Activated CD8-positive, alpha-beta memory T cell treated with anti-CD3 and anti-CD28 coated beads for 1 hour (primary cell): ENCODE measurements at places on chromosomes 12 and 14.

GRCh38 chr14:92557544-92557912 lies 43.9 kb downstream of the RIN3 start:
- no peak for DNase-seq

DNA sequence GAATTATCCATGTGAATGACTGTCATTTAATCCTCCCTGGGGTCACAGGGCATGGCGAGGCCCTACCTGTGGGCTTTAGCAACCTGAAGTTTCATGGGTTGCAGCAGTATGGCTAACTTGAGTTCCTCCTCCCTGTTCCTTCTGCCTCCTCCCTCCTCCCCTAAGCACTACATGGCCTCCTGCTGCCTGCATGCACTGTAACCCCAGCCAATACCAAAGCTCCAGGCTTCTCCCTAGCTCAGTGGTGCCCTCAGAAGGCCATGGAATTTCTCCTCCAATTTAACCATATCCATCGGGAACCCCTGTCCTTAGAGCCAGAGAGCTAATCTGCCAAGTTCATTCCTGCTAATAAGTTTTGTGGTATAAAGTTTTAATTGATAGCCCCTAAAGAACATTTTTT lies 95.1 kb downstream of the NT5DC3 start:
- no peak for DNase-seq

DNA sequence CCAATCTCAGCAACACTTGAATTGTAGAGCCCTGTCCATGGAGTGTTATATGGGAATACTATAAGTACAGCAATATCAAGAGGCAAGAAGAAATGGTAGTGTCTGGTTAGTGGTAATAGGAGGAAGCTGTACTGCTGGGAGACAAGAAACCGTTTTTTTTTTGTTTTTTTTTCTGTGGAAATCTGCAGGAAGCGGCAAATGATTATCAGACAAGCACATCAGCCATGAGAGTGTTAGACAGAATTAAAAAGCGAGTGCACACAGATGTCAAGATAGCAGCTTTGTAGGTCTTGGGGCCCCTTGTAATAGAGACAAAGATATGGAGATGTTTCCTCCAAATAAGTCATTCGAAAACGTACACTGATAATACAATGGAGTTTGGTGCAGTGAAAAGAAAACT lies 6.7 kb downstream of the TESPA1 start:
- no peak for DNase-seq

DNA sequence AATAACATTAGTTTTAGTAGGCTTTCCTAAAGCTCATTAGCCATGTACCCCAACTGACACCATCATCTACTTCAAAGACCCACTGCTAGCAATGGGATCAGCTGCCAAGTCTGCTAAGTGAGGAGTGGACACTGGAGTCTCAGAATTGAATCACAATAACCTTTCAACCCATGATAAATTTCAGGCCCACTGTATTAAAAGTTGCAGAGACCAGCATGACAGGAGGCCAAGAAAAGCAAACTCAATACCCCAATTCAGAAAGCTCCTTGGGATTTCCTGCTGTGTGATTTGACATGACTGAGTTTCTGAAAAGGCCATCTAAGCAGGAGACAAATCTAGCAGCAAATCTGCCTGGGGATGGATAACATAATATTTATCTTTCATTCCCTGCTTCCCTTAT lies 320.7 kb downstream of the NELL2 start:
- no peak for DNase-seq

DNA sequence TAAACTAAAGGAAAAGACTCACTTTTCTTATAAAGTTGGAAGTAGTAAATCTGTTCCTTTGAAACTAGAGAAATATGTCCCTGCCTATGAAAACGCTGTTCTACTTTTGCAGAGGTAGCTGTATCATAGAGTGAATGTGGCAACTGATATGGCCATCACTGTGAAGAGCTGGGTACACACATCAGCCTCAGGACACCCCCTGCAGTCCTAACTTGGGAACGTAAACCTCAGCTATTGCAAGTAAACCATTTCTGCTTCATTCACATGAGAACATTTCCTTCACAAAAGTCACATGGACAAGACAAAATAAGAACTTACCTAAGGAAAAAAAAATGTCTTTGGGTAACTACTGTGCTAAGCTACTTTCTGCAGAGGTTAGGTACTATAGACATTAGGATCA lies 233.3 kb upstream of the PPFIA2 start:
- DNase-seq = peak; percentile 5

- DNase-seq = no peak
Observed at GRCh38 chr14:69079188-69079742, 73.7 kb downstream of the DCAF5 start.

DNA sequence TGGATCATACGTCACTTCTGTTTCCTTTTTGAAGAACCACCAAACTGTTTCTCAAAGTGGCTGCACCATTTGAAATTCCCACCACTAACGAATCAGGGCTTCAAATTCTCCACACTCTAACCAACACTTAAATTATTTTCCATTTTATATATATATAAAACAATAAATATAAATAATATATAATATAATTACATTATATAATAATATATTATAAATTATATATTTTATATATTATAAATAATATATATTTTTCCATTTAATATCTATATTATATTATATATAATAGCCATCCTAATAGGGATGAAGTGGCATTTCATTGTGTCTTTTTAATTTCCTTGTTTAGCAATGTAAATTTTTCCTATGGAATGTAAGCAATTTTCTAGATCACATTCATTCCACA lies 24.6 kb upstream of the CIT start:
- no peak for DNase-seq

- DNase-seq = no peak
Observed at GRCh38 chr14:54738009-54738408, 164.6 kb downstream of the GCH1 start.

DNA sequence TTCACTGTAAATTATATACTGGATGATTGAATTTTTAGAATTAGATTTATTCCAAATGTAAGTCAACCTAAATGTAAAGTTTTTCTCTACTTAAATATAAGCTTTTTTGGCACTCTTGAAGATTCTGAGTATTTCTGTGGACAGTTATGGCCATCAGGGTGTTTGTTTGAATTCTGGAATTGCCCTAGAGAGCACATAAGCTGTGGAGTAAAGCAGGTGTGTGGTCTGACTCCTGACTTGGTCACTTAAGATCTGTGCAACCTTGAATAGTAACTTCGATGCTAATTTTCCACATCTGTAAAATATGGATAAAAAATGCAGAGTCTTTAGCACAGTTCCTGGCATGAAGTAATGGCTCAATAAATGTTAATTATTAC lies 64.4 kb downstream of the FUT8 start:
- DNase-seq = no peak

- DNase-seq = no peak
Observed at GRCh38 chr12:120866108-120866507, 38.0 kb downstream of the SPPL3 start.

GRCh38 chr12:50579757-50580267 lies 75.0 kb downstream of the DIP2B start:
- DNase-seq = no peak

GRCh38 chr12:110637869-110638441 lies 24.0 kb downstream of the TCTN1 start:
- no peak for DNase-seq

- no peak for DNase-seq
Observed at GRCh38 chr12:109170324-109170723, 53.9 kb downstream of the ACACB start.

DNA sequence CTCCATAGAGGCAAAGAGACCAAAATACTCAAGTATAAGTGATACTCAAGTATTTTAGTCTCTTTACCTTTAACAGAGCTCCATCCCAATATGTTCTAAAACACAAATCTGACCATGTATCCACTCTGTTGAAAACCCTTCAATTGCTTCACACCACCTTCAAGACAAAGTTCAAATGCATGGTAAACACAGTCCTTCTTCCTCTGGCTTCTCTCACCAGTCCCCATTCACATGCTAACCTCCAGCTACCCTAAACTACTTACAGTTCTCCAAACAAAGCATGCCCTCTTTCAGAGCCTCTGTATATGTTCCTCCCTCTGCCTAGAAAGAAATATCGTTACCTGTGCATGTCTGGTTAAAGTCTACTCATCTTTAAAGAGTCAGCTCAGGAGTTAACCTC lies 100.2 kb downstream of the NUMB start:
- no peak for DNase-seq

- no peak for DNase-seq
Observed at GRCh38 chr12:75795125-75795524, 236.5 kb downstream of the PHLDA1 start.

DNA sequence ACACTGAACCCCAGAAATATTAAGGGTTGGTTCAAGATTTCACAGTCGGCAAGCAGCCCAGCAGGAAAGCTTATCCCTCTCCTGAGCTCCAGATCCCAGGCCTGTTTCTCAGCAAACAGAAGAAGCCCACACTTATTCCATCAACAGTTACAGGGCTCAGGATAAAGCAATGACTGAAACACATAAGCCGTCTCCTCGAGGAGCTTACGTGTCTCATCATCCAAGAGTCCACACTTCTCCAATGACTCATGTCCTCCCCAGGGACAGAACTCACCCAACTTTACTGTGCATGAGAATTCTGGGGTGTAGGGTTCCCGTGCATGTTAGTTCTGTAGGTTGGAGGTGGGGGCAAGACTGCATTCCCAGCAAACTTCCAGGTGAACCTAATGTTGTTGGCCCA lies 31.2 kb downstream of the GSC start:
- DNase-seq = no peak

DNA sequence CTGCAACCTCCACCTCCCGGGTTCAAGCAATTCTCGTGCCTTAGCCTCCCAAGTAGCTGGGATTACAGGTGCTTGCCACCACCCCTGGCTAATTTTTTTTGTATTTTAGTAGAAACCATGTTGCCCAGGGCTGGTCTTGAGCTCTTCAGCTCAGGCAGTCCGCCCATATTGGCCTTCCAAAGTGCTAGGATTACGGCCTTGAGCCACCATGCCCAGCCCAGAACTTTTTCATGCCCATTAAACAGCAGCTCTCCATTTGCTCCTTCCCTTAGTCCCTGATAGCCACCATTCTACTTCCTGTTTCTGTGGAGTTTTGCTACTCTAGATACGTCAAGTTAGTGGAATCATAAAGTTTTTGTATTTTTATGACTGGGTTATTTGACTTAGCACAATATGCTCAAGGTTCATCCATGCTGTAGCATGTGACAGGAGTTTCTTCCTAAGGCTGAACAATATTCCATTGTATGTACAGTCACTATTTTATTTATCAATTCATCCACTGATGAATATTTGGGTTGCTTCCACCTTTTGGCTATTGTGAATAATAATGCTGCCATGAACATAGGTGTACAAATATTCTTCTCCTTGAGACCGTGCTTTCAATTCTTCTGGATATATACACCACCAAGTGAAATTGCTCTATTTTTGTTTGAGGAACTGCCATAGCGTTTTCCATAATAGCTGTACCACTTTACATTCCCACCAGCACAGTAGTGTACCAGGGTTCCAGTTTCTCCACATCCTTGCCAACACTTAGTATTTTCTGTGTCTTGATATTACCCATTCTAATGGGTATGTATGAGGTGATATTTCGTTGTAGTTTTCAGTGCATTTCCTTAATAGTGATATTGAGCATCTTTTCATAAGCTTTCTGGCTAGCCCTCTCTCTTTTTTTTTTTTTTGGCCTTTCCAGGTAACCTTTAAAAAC lies 15.0 kb downstream of the ATF1 start:
- DNase-seq = no peak

DNA sequence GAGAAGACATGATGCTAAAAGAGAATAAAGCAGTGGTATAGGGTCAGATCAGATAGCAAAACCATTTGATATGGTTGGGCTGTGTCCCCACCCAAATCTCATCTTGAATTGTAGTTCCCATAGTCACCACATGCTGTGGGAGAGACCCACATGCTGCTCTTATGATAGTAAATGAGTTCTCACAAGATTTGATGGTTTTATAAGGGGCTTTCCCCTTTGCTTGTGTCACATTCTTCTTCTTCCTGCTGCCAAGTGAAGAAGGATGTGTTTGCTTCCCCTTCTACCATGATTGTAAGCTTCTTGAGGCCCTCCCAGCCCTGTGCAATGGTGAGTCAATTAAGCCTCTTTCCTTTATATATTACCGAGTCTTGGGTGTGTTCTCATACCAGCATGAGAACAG lies 49.4 kb downstream of the SLC16A7 start:
- DNase-seq = no peak

DNA sequence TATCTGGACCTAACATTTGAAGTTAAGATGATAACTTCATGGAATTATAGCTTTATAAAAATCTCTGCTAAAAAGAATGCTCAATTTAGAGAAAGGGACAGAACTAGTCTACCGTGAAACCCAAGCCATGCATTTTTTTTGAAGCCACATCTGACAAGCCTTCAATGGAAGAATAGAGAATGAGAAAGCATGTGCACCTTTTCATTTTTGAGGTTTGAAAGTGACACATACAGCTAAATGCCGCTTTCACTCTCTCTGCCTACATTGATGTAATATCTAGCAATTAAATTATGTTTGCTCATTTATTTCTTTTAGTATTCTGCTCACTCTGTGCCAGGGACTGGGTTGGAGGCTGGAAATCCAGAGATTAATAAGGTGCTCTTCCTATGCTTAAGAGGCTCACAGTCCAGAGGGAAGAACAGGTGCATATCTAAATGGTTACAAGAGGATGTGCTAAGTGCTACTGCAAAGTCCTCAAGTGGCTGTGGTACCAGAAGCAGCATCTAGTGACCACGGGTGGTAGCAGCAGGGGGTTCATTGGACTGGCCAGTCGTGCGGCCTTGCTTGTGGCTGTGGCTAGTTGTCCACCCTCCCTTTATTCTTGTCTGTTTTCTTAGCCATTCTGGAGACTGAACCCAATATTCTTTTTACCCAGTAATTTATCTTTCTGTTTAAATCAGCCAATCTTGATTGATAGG lies 60.4 kb downstream of the PPP1R36 start:
- no peak for DNase-seq

GRCh38 chr14:56379956-56380355 lies 199.6 kb upstream of the TMEM260 start:
- no peak for DNase-seq

DNA sequence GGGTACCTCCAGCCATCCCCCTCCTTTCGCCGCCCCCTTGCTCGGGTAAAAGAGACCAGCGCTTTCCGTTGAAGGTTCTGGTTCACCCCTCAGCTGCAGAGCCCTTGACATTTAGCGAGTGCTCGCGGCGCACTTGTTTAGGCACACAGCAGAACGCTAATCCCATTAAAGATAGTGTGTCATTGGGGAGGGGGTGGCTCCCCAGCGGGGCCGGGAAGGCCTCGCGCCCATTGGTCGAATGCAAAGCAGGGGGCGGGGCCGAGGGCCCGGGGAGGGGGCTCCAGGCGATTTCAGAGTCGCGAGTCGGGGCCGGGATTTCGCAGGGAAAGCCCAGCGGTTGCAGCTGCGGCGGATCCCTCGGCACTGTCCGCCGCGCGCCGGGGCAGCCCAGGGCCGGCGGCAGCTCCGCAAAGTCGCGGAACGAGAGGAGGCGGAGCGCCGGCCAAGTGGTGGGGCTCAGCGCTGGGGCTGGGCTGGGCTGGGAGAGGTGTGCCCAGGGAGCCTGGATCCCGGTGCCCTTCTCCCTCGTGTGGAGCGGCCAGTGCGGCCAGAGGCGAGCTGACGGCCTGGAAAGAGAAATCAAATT lies 122.9 kb downstream of the TSPAN9 start:
- DNase-seq = no peak
